ENCODE measurements at places on chromosomes 6 and 20. TPM values are rescaled to one million over a fixed set of nuclear protein-coding genes. Genes with fewer than 3 reads are reported as not detected.

Gene APOM
- 120 TPM for polyA plus RNA-seq

Gene FAM184A
- 11.5 TPM for polyA plus RNA-seq

Gene MED20
- 45.5 TPM for polyA plus RNA-seq

Gene CLIC5
- polyA plus RNA-seq: 233 TPM

Gene HLA-E
- polyA plus RNA-seq: 118 TPM

Gene CLPSL1
- polyA plus RNA-seq: 0.72 TPM

Gene FGD2
- polyA plus RNA-seq: 1.5 TPM

Gene SIRPG
- polyA plus RNA-seq: 0.18 TPM

Gene HEY2
- polyA plus RNA-seq: 7.6 TPM

Gene YWHAB
- 236 TPM for polyA plus RNA-seq

Gene MEP1A
- not detected for polyA plus RNA-seq

Gene VARS1
- polyA plus RNA-seq: 57.2 TPM

Gene HAO1
- polyA plus RNA-seq: not detected

Gene HLA-DQA2
- 0.34 TPM for polyA plus RNA-seq

Gene PSMB9
- polyA plus RNA-seq: 8.0 TPM

Gene SPEF1
- 2.0 TPM for polyA plus RNA-seq

Gene TREML2
- 0.16 TPM for polyA plus RNA-seq

Gene METTL24
- polyA plus RNA-seq: 14.4 TPM

Gene PTK6
- polyA plus RNA-seq: 0.22 TPM

Gene MATN4
- polyA plus RNA-seq: 0.13 TPM

Gene VEGFA
- 276 TPM for polyA plus RNA-seq
